ENCODE measurements at places on chromosomes 1 and 21.

DNA sequence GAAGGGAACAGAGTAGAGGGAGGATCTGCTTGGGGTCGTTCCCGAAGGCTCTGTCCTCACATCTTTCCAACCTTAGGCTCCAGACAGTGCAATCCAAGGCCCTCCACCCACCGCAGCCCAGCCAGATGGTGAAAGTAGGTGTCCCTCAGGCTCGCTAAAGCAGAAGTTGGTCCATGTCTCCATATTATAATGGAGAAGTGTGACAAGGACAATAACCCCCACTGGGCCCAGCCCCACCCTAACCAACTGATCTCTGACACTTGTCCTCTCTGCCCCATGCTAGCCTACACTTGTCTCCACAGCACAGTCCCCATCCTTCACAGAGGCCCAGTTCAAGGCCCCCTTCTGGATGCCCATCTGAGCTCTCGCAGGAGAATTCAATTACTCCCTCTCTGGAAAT lies 48.7 kb downstream of the DMAP1 start:
- no peak for DNase-seq

DNA sequence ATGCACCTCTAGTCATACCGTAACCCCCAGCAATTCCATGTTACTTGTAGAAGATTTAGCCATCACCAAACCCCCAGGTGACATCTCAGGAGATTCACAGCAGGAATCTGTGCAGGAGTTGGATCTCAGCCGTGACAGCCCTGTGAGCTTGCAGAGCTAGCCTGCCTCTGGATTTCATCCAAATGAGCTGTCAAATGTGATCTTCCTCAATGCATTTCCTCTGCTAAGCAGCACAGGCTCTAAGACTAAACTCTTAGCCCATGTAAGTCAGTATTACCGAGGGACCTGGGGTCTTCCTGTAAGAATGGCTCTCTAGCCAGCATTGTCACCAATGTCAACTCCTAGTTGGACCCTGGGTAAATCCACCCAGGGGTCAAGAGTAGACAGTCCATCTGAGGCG lies 41.7 kb downstream of the UMODL1 start:
- no peak for DNase-seq

GRCh38 chr1:6009120-6010040 lies 17.2 kb upstream of the NPHP4 start:
- DNase-seq = no peak

DNA sequence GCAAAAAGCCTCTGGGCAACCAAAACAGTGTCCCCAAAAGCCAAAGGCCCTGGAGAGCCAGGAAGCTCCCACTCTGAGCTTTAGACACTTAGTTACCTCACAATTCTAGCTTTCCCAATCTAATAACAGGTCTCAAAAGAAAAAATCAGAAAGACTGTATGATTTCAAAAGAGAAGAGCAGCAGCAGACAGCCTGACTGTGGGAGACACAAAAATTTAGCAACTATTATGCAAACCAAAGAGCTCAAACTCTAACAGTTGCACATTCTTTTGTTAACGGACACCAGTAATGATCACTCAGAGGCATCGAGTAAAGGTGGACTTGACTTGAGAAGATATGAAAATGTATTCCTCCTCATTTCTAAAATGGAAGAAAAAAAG lies 160.1 kb downstream of the SLC45A1 start:
- DNase-seq = no peak

- DNase-seq = no peak
These were observed 40.4 kb downstream of the SCYL3 start for GRCh38 chr1:169853341-169853740.

DNA sequence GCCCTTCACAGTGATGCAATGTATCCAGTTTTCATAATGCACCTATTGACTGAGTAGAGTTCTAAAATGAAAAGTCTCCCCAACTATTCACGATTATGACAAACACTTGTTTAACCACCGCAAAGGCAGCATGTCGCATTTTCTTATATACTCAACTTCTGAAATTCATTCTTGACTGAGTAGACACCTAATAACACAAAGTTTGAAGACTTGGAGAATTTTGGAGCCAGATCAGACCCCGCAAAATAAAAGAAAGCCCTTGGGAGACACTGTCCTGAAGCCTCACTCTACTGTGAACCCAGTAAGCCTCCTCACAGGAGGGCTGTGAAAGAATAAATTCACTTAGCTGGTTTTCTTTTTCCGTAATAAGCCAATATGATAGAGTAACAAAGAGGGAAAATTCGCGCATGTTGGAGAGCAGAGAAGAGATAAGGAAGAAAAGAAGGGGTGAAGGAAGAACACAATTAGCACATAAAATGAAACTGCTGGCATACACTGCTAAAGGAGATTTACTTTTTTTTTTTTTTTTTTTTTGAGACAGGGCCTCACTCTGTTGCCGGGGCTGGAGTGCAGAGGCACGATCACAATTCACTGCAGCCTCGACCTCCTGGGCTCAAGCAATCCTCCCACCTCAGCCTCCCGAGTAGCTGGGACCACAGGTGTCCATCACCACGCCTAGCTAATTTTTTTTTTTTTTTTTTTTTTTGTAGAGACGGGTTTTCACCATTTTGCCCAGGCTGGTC lies 492 bp upstream of the COLGALT2 start:
- DNase-seq = no peak

- no peak for DNase-seq
These were observed 30.0 kb downstream of the SLC27A3 start for GRCh38 chr1:153805042-153805745.

DNA sequence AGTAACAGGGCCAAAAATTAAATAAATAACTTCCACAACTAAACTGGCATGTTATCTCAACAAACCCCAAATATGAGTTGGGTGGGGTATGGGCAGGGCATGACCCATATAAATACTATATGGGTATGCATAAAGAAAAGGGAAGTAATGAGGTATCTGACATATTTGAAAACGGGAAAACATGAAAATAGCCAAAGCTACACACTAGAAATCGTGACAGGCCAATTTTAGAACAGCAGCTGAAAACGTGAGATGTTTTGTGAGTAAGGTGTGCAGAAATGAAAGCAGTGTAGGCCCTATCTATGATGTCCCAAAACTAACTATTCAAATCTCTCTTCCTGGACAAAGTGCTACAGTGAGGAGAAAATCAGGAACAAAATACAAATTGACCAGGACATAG lies 537.9 kb upstream of the NR5A2 start:
- DNase-seq = no peak

GRCh38 chr1:205965036-205965884 lies 22.0 kb upstream of the SLC26A9 start:
- DNase-seq = no peak

DNA sequence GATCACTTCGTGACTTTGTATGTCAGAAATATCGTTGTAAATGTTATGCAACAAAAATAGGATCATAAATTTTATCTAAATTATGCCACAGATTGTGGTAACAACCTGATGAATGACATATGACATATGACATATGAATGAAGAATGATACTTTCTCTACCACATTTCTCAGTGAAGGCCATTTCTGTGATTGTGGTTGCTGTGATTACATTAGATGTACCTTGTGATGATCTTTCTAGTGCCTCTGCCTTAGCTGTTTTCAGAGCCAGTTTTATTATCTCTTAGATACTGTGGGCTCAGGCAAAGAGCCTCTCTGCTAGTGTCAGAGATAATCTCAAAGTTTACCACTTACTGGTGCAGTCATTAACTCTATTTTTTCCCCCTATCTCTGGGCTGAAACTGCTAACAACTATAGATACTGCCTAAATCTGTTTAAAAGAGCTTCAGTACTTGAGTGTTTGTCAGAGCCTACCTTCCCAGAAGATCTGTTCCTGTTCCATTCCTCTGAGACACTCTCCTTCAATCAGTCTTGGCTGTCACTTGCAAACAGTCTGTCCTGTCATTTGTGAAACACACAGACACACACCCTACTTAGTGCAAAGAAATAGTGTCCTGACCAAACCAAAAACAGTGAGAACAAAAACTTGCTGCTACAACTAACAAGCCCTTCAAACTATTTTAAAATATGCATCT lies 55.5 kb downstream of the HMCN1 start:
- no peak for DNase-seq

GRCh38 chr1:59141267-59141863 lies 155.5 kb upstream of the FGGY start:
- DNase-seq = no peak

GRCh38 chr1:159895286-159895685 lies 4.7 kb downstream of the CFAP45 start:
- no peak for DNase-seq

- DNase-seq = no peak
These were observed 295.3 kb upstream of the LYPLAL1 start for GRCh38 chr1:218878369-218878768.

- DNase-seq = no peak
These were observed 65.5 kb upstream of the DNAH14 start for GRCh38 chr1:224864006-224864405.

- DNase-seq = no peak
These were observed 296.1 kb upstream of the SGIP1 start for GRCh38 chr1:66237722-66238479.

GRCh38 chr1:41659903-41660302 lies 175.4 kb upstream of the EDN2 start:
- no peak for DNase-seq

DNA sequence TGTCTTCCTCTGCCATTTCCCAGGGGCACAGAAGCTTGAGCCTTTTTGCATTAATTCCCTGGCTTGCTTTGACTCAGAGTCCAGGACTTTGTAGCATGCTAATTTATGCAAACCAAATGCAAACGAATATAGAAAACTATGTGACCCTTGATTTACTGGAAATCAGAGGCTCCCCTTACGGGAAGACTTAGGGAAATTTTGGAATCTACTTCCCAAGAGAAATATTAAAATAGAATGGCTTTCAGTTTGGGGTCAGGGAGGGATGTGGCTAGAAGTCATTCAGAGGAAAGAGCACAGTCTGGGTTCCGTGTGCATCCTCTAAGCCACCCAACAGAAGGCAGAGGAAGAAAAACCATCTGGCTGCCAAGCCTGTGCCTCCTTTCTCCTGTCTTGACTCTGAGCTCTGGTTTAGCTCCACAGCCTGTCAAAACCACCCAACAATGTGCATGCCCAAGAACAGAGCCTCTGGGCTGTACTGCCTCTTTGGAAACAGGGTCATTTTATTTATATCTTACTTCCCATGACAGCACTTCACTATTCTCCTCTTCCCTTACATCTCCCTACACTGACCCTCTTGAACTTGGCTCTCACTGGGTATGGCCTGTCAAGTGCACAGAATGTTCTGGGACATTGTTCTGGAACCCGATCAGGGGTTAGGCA lies 30.1 kb downstream of the ATF3 start:
- no peak for DNase-seq

GRCh38 chr21:38660333-38661196 lies 145.2 kb upstream of the ETS2 start:
- DNase-seq = no peak

GRCh38 chr1:5769146-5769545 lies 223.1 kb downstream of the NPHP4 start:
- DNase-seq = no peak

GRCh38 chr21:29219165-29219770 lies 79.5 kb upstream of the BACH1 start:
- no peak for DNase-seq

GRCh38 chr1:27356619-27357280 lies 10.0 kb downstream of the MAP3K6 start:
- no peak for DNase-seq

GRCh38 chr1:180188091-180188506 lies 33.4 kb downstream of the QSOX1 start:
- DNase-seq = peak; percentile 59

- no peak for DNase-seq
These were observed 5.5 kb upstream of the SNX27 start for GRCh38 chr1:151606384-151606783.

DNA sequence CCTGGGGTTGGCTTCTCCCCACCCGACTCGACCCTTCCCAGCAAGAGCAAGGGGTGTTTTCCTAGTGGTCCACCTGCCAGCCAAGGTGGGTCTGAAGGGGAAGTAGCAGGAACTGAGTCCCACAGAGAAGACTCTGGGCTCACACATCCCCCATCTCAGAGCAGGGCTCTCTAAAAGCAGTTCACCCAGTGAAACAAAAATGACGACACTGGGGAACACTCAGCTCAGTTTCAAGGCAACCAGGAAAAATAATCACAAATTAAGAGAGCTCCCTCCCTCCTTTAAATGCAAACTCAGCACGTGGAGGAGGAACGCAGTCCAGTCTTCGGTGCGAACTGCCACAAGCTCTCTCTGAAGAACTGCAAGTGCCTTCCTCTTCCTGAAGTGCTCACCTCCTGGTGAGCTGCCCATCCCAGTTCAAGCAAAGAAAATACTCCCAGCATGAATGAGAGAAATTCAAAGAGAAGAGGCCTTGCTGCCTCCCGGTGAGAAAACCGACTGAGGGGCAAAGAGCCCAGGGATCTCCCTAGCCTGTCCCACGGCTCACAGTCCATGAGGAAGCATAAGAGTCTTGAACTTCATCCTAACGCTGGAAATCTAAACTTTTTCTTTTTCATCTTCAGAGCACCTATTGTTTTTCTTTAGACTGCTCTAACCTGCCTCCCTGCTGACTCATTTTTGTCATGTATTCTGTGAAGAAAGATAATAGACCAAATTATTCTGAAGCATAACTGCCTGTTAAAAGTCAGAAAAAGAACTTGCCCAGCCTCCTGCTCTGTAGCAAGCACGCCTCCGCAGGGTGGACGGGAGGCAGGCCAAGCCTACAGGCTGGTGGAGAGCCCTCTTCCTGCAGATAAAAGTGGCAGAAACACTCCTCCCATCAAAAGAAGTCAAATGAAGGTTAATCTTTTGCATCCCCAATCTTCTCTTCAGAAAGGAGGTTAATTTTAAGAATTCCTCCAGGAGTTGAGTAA lies 281.4 kb downstream of the HHIPL2 start:
- DNase-seq = no peak

GRCh38 chr1:17895401-17895800 lies 140.3 kb downstream of the ACTL8 start:
- no peak for DNase-seq

GRCh38 chr1:161161652-161162051 lies 2.4 kb downstream of the USP21 start:
- DNase-seq = no peak

GRCh38 chr1:96955307-96956012 lies 233.9 kb downstream of the PTBP2 start:
- DNase-seq = no peak

GRCh38 chr1:246790364-246790763 lies 66.2 kb downstream of the SCCPDH start:
- DNase-seq = no peak

- DNase-seq = no peak
These were observed 8.7 kb downstream of the DNAJC6 start for GRCh38 chr1:65317866-65318653.

DNA sequence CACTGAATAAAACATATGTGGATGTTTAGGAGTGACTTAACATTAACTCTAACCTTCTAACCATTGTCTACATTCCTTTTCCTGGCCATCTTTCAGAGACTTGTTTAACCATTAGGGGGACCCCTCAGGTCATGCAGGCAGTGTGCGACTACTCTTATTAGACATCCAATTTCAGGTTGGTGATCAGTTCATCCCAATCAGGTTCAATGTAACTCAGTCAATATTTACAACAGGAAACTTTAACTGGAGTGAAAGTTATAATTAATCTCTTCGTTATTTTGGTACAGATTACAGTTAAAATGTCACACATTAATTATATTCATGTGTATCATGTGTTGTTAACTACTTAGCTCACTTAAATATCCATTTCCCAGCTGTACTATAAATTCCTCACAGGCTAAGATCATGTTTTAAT lies 68.8 kb upstream of the RGS1 start:
- no peak for DNase-seq
